ENCODE measurements at places on chromosomes 1 and 21.

DNA sequence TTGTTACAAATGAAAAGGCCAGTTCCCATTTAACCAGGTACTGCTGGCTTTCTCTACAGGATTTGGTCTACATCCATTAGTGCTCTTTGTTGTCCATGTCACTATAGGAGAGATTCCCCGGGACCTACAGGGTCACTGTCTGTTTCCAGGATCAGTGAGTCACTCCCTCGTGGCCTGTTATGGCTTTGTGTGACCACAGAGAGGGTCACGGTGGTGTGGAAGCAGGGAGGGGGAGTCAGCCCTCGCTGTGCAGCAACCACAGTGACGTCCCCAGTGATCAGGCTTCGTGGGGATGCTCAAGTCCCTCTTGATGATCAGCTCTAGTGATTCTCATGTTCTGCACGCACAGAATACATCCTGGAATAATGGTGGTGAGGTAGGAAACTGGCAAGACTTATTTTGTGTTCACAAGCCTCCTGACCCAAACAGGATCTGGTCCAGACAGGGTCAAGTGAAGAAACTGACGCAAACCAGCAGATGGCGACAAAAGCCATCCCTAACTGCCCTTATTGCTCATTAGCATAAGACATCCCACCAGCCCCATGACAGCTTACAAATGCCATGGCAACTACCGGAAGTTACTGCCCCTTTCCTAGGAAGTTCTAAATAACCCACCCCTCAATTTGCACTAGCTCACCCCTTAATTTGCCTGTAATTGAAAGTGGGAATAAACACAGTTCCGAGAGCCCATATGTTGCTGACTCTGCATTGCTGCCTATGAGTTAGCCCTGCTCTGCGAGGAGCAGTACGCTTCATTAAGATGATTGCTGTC, 98.5 kb downstream of the DISC1 start:
- no peak for DNase-seq

- DNase-seq, result no peak
Observed at GRCh38 chr1:153397924-153398651, 7.2 kb upstream of the S100A8 start.

DNA sequence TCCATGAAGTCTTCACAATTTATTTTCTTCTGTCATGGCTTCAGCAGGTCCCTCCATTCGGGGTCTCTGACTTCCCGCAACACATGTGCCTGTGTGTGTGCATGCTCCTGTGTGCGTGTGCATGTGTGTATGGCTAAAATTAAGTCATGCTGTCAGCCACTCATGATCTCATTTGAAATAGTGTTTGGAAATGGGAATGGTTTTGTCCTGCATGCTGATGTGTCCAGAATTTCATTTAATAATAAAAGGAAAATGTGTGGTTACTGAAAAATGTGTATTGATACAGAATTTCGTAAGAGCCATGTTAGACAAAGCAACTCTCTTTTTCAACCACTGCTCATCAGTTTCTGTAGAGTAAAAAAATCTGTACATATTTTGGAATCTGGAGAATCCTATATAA, 123.8 kb upstream of the PRDX6 start:
- no peak for DNase-seq

GRCh38 chr1:47881505-47882442, 115.4 kb downstream of the TRABD2B start:
- DNase-seq, result no peak

- no peak for DNase-seq
Observed at GRCh38 chr1:225999912-226000337, 782 bp upstream of the SDE2 start.

DNA sequence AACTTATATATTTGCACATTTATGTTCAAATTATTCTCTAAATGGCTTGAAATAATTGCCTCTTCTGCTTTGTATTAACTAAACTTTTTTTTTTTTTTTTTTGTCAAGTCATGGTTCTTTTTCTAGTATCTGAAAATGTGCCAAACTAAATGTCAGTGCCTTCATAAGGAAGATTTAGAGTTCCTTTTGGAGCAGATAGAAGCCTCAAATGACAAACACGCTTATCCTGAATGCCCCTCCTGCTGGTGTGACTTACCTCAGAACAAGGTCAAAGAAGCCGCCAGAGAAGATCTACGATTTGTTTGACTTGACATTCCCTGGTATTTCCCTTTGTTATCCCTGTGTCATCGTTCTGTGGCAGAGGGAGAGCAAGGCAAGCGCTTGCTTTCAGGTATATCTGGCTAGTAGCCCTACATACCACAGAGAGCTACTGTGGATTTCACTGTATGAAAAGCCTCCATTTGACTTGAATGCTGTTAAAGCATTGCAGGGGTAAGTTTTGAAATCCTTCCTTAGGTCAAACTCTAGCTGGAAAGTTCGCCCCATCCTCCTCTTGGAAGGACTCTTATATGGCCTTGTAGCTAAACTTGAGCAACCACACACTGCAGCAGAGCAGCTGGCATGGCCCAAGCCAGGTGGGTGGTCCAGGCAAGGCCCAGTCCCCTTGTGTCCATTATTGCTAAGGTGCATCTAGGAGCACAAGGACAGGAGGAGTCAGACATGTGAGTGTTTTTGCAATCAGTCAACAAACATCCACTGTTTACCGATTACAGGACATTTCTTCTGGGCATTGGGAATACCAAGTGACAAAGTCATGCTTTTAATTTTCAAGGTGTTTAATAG, 285.4 kb upstream of the USP25 start:
- no peak for DNase-seq

GRCh38 chr1:154760469-154760933, 109.6 kb downstream of the KCNN3 start:
- peak; percentile 78 for DNase-seq

DNA sequence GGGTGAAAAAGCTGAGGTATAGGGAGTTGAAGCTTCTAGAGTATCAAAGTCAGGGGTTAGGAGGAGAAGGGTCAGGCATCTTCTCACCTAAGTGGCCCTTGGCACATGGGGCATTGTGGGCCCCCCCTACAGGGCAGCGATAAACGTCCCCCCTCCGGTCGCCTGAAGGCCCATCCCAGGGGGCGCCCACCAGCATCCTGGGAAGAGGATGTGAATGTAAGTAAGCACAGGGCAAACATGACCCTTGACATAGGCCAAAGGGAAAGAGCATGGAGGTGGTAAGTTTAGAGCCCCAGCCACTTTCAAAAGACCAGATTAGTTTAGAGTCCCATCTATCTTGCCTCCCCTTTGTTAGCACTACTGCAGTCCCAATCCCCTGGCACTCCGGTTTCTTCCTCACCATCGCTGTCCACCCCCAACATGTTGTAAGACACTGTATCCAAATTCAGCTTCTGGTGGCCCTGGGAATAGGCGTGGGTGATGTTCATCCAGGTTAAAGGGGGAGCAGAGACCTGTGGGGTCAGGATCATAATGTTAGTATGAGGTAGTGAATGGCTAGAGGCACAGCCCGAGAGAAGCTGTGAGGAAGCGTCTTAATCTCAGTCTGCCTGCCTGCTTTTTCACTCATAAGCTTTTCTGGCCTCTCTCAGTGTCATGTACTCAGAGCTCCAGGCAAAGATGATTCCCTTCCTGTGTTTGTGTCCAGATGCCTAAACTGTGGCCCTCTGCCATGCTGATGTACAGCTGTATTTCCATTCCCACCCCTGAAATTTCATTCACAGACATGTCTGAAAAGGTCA, 2.7 kb downstream of the ITGA10 start:
- DNase-seq, result no peak

- DNase-seq, result peak; percentile 76
Observed at GRCh38 chr21:31132574-31133242, 94.4 kb upstream of the KRTAP19-8 start.

DNA sequence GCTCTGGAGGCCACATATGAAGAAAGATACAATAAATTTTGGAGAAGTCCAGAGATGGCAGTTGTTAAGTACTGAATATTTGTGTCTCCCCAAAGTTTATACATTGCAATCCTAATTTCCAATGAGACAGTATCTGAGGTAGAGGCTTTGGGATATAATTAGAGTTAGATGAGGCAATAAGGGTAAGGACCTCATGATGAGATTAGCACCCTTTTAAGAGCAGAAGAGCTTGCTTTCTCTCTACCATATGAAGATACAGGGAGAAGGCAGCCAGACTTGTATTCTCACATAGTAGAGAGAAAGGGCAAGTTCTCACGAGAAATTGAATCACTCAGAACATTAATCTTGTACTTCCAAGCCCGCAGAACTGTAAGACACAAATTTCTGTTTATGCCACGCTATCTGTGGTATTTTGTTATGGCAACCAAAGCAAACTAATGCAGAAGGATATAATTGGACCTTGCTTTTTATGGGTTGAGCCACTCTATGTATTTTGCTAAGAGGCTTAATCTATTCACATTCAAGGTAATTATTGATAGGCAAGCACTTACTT, 430.1 kb downstream of the KCNT2 start:
- DNase-seq, result no peak

DNA sequence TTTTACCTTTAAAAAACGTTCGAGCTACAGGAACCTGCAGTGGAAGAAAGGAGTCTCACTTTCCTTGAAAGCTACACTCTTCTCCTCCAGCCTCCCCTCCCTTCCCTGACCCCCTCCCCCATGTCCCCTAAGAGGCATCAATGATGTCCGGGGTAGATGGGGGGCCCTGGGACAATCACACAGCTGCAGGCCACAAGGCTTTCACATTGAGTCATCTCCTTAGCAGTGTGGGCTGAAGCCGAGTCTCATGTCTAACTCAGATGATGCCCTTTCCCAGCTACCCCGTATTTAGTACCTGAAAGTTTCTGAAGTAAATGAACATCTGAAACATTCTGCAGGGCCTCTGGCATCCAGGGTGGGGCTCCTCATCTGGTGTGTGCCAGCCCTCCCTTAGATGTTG, 6.3 kb upstream of the GPR25 start:
- no peak for DNase-seq

DNA sequence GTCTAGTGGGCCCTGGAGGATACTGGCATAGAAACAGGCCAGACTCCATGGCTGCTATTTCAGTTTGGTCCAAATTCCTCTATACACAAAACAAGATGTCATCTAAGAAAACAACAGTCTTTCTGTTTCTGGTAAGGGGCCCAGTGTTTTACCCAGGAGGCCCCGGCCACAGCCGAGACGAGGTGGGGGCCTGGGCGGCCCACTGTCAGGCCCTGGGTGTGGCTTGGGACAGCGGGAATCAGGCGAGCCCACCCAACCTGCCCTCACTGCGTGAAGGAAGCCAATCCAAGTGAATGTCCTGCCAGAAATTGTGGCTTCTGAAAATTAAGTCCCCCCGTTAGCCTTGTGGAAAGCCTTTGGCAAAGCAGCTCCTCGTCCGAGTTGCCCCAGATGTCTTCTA, 31.2 kb upstream of the GPR153 start:
- no peak for DNase-seq

DNA sequence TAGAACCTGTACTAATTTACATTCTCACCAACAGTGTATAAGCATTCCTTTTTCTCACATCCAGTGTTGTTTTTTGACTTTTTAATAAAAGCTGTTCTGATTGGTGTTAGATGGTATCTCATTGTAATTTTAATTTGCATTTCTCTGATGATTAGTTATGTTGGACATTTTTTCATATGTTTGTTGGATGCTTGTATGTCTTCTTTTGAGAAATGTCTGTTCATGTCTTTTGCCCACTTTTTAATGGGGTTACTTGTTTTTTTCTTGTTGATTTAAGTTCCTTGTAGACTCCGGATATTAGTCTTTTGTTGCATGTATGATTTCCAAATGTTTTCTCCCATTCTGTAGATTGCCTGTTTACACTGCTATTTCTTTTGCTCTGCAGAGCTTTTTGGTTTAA, 8.0 kb downstream of the COG2 start:
- no peak for DNase-seq

GRCh38 chr1:19921310-19921709, 2.1 kb downstream of the PLA2G2E start:
- no peak for DNase-seq

DNA sequence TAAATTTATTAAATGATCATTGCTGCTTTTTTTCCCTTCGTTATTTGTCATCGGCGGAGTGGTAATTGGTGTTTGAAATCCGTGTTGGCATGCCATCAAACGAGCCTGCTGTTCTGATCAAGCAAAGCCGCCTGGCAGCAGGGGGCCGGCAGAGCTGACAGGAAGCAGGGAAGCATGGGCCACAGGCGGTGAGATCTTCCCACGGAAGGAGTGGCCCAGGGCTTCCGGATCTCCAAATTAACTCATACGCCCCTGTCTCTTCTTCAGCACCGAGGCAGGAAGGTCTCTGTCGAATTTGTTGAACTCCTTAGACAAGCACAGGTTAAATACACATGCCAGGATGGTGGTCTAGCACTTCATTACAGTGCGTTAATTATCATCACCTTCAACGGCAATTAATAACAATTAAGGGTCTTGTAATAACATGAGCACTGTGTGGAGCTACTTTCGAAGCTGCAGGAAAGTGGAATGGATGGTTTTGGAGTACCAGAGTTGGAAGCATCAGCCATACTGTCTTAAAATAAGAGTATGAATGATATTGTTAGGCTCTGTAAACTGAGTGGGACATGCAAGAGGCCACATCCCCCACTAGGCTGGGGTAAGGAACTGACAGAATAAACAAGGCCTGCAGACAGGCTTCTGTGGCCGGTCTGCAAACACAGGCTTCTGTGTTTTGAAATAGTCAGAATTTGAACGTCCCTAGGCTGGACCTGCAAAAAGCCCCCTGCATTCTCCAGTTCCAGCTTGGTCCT, 199.4 kb upstream of the DAB1 start:
- no peak for DNase-seq

DNA sequence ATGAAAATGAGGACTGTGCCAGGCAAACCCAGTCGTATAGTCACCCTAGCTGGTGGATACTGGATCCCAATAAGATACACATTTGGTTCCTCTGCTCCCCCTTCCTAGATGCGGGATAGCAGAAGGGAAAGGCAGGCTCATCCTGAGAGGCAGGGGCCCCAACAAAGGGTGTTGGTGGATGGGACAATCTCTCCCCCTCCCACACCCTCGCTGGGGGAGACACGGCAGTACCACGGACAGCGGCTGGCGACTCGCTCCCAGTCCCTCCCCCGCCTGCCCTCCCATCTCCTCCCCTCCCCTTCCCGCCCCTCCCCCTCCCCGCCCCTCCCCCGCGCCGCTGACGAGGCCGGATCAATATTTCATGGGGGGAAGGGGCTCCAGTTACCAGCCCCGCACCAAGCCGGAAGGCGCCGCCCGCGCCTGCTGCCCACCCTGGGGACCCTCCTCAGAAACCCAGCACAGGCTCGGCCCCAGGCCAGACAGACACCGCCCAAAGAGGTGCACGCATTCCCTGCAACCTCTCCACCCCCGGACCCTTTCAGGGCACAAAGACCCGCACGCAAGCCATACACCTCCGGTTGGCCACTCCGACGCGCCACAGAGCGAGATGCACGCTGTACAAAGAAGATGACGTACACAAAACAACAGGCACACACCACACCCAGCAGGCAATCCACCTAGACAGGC, 11.5 kb downstream of the RIMS3 start:
- no peak for DNase-seq

DNA sequence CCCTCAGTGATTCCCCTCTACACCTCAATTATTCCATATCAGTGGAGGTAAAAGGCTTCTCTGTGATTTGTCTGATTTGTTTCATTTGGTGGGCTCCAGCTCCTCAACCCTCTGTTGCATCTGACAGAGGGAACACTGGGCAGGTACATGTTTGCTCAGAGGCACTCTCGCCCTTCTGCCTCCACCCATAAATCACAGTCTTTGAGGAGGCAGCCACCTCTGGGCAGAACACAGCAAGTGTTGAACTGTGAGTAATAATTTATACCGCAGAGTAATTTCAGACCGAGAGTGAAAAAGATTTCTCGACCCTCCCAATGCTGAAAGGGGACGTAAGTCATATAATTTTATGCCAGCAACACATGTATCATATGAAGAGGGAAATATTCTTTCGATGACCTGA, 330.1 kb upstream of the PBX1 start:
- DNase-seq, result no peak

Data from T-cell (primary cell).